DMS153 (cell line): ENCODE measurements at places on chromosomes 1 and 21.

DNA sequence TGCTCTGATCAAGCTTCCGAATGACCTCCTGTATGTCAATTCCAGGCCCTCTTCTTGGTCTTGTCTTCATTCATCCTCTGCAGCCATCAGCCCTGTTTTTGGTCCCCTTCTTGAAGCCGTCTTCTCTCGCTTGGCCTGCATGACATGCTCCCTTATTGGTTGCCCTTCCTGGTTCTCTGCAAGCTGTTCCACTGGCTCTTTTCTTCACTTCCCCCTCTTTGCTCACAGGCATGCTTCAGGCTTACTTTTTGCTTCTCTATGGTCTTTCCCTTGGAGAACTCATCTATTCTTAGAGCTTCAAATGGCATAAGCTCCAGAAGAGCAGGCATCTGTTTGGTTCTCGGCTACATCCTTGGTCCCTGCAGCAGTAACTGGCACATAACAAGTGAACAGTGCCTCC is 38.8 kb downstream of the PDPN start:
- DNase-seq = no peak

DNA sequence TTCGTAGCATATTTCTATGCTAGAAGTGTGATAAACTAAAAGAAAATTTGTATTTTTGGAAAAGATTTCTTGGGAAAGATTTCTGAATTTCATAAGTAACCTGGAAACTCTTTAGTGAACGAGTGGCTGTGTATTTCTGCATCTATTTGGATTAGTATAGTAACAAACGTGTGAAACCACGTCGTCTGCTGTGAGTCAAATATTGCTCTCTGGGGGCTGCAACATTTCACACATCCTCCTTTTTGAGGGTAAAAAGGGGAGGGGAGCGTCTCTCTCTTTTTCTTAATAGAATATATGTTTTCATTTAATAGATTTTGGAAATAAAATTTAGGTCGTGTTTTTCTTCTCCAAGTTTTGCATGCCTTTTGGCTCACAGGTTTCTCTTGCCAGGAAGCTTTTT is 44.8 kb downstream of the LHX9 start:
- DNase-seq = no peak

GRCh38 chr21:17854745-17855144 is 35.6 kb upstream of the C21orf91 start:
- DNase-seq = no peak

DNA sequence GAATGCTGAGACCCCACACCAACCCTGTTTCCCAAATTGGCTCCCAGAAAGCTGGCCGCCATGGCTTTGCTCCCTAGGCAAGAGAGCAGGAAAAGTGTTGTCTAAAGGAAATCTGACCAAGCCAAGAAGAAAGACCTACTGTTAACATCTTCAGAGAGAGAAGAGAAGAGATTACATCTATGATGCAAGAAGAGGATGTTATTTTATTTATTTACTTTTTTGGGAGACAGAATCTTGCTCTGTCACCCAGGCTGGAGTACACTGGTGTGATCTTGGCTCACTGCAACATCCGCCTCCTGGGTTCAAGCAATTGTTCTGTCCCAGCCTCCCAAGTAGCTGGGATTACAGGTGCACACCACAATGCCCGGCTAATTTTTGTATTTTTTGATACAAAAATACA is 21.7 kb downstream of the HMGN2 start:
- no peak for DNase-seq

- no peak for DNase-seq
Observed at GRCh38 chr1:211036381-211037060, 97.4 kb downstream of the KCNH1 start.

DNA sequence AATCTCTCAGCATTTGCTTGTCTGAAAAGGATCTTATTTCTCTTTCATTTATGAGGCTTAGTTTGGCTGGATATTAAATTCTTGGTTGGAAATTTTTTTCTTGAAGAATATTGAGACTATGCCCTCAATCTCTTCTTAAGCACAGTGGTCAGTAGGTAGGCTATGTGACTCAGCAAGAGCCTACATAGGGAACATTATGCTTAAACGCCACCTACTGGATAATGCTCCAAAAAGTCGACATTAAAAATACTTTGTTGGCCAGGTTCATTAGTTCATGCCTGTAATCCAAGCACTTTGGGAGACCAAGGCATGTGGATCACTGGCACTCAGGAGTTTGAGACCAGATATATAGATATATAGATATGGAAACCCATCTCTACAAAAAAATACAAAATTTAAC is 678.0 kb upstream of the USP24 start:
- DNase-seq = no peak
